ENCODE measurements at places on chromosomes 2 and 18.

DNA sequence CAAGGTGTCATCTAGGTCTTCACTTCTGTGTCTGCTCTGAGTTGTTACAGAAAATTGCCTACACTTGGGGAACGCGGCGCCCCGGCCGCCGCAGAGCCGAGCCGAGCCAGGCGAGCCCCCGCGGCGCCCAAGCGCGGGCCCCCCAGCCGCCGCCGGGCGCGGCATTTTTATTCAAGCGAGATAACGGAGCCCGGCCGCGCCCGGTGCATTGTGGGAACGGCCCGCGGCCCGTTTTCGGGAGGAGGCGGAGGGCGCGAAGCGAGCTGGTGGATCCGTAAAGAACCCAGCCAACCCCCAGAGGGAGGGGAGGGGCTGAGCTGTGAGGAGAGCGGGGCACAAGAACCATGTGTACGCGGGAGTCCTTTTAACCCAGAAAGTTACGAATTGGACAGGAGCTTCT lies 191.8 kb downstream of the FTCDNL1 start:
- DNase-seq, result no peak

DNA sequence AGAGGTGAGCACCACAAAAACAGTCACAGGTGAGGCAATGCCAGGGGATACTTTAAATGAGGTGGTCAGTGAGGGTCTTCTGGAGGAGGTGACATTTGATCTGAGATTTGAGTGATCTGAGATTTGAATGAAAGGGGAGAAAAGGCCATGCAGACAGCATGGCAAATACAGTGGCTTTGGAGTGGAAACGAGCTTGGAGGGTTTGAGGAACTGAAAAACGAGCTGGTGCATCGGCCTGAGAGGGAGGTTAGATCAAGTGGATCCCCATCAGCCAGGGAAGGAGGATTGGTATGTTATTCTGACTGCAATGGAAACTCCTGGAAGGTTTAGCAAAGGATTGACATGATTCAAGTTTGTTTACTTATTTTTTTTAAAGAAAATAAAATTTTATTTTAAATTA lies 245.1 kb downstream of the KCNS3 start:
- DNase-seq, result no peak

GRCh38 chr18:11993264-11993916 lies 12.1 kb downstream of the IMPA2 start:
- no peak for DNase-seq

- no peak for DNase-seq
These were observed 94.6 kb downstream of the CELF4 start for GRCh38 chr18:37470986-37471385.

- peak; percentile 63 for DNase-seq
These were observed 186.1 kb upstream of the STON1 start for GRCh38 chr2:48343571-48344440.

DNA sequence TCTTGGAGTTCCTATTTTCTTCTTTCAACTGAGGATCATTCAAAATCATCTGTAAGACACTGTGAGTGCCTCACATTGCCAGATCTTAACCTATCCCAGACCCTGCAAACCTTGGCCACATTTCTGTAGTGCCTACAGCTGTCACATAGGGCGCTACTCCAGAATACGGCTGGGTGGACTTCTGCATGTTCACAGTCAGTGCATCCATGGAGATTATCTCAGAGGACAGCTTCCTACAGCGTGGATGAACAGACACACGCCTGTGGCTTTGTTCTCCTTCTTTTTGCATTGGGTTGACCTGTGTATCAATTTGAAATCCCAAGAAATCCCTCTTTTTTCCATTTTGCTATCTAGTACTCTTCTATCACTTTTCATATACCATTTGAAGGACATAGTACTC lies 1.9 kb upstream of the KLHL29 start:
- DNase-seq, result no peak

DNA sequence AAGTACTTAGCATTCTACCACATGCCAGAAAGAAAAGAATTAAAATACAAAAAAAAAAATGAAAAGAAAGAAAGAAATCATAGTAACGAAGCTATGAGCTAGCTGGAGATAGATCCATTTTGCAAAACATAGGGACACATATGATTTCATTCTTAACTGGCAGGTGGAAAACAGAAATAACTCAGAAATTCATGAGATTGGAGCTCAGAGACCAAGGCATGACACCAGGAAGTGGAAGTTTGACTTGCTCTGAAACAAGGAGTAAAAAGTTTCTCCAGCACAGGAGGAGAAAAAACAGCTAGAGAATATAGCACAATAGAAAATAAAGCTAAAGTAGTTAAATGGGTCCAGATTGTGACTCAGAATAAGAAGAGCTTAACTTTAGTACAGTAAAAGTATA lies 278.1 kb downstream of the ZEB2 start:
- DNase-seq, result no peak

DNA sequence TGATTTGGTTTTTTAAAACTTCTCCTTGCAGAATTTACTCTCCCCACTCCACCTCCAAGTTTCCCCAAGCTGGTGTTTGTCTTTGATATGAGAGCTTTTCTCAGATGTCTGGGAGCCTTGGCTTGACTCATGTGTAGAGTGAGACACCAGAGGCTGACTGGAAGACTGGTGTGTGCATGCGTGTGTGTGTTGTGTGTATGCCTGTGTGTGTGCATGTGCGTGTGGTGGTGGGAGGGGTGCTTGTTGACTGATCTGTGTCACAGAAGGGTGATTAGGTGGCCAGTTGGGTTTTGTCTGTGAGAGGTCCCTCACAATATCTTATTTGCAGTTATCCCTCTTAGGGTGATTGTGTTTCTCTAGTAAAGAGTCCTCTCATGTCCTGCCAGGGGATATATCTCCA lies 50.5 kb upstream of the HPCAL1 start:
- no peak for DNase-seq

DNA sequence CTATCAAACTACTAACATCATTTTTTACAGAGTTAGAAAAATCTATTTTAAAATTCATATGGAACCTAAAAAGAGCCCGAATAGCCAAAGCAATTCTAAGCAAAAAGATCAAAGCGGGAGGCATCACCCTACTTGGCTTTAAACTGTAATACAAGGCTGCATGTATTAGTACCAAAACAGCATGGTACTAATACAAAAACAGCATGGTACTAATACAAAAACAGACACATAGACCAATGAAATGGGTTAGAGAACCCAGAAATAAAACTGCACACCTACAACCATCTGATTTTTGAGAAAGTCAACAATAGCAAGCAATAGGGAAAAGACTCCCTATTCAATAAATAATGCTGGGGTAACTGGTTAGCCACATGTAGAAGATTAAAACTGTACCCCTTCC lies 640.7 kb downstream of the IRS1 start:
- DNase-seq, result no peak

- no peak for DNase-seq
These were observed 32.8 kb upstream of the MC5R start for GRCh38 chr18:13791181-13791580.

- no peak for DNase-seq
These were observed 10.4 kb upstream of the MAP4K3 start for GRCh38 chr2:39447266-39448168.

DNA sequence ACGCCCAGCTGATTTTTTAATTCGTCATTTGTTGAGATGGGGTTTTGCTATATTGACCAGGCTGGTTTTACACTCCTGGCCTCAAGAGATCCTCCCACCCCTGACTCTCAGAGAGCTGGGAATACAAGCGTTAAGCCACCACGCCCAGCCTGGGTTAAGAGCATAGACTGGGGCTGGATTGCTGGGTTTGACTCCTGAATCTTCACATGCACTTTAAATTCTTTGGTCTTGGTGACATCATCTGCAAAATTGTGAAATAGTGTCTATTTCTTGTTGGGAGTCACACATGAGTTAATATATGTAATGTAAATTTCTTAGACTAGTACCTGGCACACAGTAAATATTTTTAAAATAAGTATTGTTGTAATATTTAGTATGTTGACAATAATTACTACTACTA lies 257.4 kb downstream of the DOK6 start:
- DNase-seq, result no peak

- DNase-seq, result no peak
These were observed 24.7 kb downstream of the MDH1 start for GRCh38 chr2:63613391-63613901.

GRCh38 chr2:126835261-126835660 lies 63.4 kb upstream of the TEX51 start:
- no peak for DNase-seq

DNA sequence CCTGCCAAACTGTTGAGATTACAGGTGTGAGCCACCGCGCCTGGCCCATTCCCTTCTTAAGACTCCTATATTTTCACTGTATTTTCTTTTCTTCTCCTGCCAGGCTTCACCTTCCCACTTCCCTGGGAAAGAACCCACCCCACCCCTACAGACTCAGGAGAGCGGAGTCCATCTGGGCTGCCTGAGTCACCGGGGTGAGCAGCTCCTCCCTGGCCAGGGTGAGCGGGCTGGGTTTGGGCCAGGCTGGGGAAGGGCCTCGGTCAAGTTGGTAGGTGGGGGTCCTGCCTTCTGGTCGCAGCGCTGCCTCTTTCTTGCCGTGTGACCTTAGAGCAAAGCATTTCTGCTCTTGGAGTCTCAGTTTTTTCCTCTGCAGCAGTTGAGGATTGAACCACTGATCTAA lies 2.1 kb upstream of the GAREM2 start:
- no peak for DNase-seq

DNA sequence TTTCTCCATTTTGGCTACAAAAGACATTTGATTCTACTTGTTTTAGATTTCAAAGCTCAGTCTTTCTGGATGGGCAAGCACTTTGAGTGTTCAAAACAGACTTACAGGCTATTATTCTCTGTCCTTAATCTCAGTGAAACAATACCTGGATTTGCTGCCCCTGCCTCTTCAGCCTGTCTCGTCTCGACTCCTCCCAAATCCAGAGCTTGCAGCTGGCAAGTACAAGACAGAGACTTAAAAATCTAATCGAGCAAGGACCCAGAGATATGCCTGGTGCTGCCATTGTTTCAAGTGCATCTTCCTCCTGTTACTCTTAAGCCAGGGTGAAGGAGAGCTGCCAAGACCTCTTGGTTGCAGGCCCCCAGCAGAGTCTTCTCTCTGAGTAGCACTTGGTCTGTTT lies 59.2 kb downstream of the LRRC30 start:
- DNase-seq, result no peak

- DNase-seq, result no peak
These were observed 114.5 kb downstream of the CDH2 start for GRCh38 chr18:28062443-28062842.

DNA sequence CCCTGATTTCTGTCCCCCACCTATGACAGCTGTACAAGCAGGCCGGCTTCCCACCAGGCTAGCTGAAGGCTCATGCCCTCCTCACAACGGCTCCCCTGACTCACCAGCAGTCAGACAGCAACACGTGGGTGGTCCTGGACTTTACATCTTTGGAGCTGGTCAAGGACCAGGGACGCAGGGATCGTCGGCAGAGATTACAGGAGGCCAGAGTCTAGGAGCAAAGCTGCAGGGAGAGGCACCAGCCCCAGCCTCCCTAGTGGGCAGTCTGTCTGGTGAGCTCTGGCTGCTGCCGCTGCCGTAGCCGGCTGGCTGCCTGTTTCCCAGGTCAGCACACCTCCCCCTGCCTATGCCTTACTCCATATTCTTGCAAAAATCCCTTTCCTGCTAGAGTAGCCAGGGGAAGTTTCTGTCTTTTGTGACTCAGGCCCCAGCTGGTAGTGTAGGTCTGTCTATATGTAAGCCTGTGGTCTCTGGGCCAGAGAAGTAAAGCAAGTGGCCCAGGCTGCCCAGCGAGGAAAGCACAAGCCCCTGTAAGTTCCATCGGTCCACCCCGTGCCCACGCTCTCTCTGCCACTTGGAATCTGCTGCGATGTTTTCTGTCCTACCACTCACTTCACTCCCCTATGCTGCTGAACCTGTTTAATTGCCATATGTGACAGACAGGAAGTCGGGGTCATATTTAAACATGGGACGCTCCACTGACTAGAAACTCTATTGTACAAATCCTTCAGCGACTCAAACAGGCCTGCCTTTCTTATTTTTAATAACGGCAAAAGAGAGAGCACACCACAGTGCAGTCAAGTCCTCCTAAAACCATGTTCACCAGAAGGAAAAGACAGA lies 2.4 kb upstream of the ARHGEF4 start:
- DNase-seq, result no peak

- no peak for DNase-seq
These were observed 156.7 kb downstream of the KLHL29 start for GRCh38 chr2:23541503-23542229.

GRCh38 chr2:45962177-45962921 lies 310.9 kb downstream of the PRKCE start:
- DNase-seq, result no peak

DNA sequence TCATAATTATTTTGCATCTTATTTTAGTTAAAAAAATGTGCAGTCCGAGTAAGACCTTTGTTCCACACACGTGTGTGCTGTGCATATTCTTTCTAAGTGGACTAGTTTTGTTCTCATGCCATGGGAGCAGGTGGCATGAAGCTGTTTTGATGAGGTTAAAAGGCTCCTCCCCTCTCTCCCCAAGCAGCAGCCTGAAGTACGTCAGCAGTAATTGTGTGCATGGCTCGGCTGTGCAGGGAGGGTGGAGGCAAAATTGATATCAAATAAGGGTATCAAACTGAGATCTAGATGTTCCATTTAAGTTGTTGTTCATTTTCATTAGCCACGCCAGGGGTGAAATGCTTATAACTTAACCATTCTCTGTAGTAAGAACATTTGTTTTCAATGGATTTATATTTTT lies at the start of gene NYAP2:
Gene NYAP2, plus strand, starts transcription at position 207 of the 400 bp plus-strand sequence. CDS start 9,171 bp downstream, outside the sequence.
- DNase-seq, result no peak

DNA sequence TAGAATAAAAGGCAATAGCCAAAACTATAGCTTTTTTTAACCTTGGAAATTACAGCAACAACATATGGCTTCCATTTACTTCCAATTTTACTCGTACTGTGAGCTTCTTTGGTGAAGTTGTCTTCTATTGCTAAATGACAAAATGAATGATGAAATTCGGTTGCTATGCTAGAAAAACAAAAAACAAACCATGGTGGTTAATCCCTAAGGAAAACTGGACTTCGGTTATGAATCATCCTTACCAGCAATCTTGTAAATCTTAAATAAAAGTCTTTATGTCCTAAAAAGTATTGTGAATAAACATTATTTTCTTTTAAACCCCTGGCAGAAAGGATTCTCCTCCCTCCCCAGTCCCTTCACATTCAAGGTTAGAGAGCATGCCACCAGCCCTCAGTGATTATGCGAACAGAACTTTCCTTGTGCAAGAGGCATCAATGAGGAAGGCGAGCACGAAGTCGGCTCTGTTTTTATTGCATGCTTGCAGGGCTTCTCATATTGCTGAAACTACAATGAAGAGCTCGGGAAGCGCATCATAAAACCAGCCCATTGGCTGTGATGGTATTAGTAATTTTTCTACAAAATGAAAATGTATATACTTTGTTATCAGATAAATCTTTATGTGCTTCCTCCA lies 62.9 kb downstream of the ZNF521 start:
- no peak for DNase-seq

GRCh38 chr2:183349091-183349490 lies 224.8 kb downstream of the NUP35 start:
- no peak for DNase-seq

DNA sequence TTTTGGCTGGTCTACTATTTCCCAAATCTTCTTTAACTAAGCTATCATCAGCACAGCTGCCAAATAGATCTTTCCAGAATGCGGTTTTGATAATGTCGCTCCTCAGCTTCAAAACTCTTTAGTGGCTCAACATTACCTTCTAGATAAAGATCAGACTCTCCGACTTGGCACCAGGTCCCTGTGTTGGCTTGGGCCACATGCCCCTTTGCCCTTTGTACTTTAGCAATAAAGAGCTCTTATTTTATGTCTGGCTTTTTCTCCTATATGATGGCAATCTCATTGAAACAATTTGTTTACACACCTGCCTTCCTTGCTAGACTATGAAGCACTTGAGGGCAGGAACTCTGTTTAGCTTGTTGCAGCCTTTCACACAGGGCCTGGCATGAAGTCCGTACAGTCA lies 128.9 kb upstream of the GATA6 start:
- no peak for DNase-seq
